ENCODE measurements at places on chromosomes 11 and 22. TPM values are rescaled to one million over a fixed set of nuclear protein-coding genes. Genes with fewer than 3 reads are reported as not detected.

DNA sequence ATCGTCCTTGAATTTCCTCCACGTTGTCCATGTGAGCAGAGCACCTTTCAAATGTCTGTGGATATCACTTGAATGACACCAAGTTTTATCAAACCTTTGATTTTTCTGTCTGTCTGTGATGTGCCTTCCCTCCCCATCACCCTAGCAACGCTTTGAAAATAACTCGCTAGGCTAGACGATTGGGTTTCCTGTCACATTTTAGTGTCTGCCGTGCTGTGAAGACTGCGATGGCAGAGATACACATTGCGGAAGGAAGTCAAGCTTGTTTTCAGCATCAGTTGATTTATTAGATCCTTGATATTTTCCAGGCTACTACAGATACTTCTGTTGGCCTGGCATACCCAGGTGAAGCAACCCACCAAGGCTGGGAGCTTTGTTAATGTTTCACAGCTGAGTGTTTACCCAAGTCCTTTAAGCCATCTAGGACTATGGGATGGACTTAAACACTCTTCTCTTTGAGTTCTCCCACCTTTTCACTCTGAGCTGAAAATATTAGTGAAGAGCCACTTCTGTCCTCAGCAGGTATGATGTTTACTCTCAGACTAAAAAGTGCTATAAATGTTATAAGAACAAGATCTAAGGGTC lies 93.6 kb upstream of the CD44 start:
- no peak overlapping the region for H3K4me3 ChIP-seq
- H3K36me3 ChIP-seq, result no peaks in the 10 kb centered on the region
- no peak for DNase-seq
- H3K4me1 ChIP-seq, result peaks cover 8% of the 10 kb centered on the region

GRCh38 chr11:35225946-35226520 lies 87.1 kb downstream of the CD44 start:
- peaks cover 5% of the 10 kb centered on the region for H3K4me1 ChIP-seq
- DNase-seq, result no peak
- H3K27me3 ChIP-seq, result peaks cover 6% of the 10 kb centered on the region
- H3K27ac ChIP-seq, result no peak overlapping the region

DNA sequence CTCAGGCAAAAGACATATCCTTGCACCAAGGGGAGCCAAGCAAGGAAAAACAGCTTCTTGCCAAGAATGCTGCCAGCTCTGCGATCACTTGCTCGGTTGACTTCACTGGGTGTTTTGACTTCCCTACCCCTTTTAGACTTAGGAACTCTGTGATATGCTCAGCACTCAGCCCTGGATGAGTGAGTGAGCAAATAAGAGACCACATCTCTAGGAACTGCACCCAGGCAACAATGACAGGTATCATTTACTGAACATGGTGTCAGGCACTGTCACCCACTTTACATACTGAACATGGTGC lies 3.7 kb upstream of the IRAG1 start:
- H3K4me3 ChIP-seq, result no peak overlapping the region
- DNase-seq, result no peak
- peaks cover 8% of the 10 kb centered on the region for H3K36me3 ChIP-seq
- H3K4me1 ChIP-seq, result peaks cover 8% of the 10 kb centered on the region
- no peak overlapping the region for H3K27ac ChIP-seq

GRCh38 chr22:31161386-31161785 lies 1.4 kb downstream of the RNF185 start:
- DNase-seq, result no peak
- H3K4me1 ChIP-seq, result peaks cover 20% of the 10 kb centered on the region
- peaks cover 6% of the 10 kb centered on the region for H3K27me3 ChIP-seq
- H3K27ac ChIP-seq, result no peak overlapping the region

GRCh38 chr22:50595189-50595588 lies 5.4 kb upstream of the MAPK8IP2 start:
- H3K27me3 ChIP-seq, result peaks cover 6% of the 10 kb centered on the region
- no peak overlapping the region for H3K4me3 ChIP-seq
- H3K27ac ChIP-seq, result no peak overlapping the region
- peaks cover 4% of the 10 kb centered on the region for H3K36me3 ChIP-seq
- no peak for DNase-seq
- H3K4me1 ChIP-seq, result peaks cover 4% of the 10 kb centered on the region

DNA sequence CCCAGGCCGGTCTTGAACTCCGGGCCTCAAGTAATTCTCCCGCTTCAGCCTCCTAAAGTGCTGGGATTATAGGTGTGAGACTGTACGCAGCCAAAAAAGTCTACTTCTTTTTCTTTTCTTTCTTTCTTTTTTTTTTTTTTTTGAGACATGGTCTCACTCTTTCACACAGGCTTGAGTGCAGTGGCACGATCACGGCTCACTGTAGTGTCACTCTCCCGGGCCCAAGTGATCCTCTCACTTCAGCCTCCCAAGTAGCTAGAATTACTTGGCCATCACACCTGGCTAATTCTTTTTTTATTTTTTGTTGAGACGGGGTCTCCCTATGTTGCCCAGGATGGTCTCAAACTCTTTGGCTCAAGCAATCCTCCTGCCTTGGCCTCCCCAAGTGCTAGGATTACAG lies 3.6 kb upstream of the UBE2L3 start:
- H3K4me1 ChIP-seq, result peaks cover 8% of the 10 kb centered on the region
- no peaks in the 10 kb centered on the region for H3K27me3 ChIP-seq
- no peak overlapping the region for H3K27ac ChIP-seq
- no peak overlapping the region for H3K4me3 ChIP-seq
- no peaks in the 10 kb centered on the region for H3K36me3 ChIP-seq

DNA sequence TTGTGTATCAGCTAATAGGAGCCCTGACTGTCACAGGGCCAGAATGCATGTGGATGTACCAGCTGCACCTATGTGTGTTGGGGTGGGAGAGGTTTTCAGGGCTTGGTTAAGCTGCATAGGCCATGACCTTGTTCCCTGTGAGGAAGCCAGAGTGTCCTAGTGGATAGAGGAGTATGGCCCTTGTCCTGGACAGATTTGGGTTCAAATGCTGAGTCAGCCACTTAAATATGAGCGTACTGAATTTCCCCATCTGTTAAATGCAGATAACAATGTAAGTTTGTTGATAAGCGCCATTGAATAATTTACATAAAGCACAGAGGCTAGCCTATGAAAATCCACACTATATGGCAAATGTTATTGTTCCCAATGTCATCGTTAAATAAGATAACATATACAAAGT lies 74.4 kb downstream of the PANX1 start:
- H3K36me3 ChIP-seq, result no peaks in the 10 kb centered on the region
- H3K4me3 ChIP-seq, result no peak overlapping the region
- no peak for DNase-seq
- no peak overlapping the region for H3K27ac ChIP-seq

DNA sequence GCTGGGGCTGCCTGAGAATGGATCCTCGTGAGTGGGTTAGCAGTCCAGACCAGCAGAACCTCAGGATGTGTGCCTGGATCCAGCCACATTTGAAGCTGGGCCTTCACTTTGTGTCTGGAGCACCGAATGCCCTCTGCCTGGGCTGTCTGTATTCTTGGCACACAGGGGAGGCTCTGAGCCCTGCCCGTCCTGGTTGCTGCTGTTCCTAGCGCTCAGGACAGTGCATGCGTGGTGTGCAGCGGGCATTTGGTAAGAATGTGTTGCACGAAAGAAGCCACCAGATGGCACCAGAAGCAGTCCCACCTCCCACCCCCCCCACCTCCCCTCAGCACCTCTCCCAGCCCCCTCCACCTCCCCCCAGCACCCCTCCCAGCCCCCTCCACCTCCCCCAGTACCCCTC lies 4.1 kb upstream of the MAPK11 start:
- H3K4me1 ChIP-seq, result no peaks in the 10 kb centered on the region
- H3K27ac ChIP-seq, result no peak overlapping the region
- H3K36me3 ChIP-seq, result peaks cover 4% of the 10 kb centered on the region
- peaks cover 11% of the 10 kb centered on the region for H3K27me3 ChIP-seq
- no peak for DNase-seq
- no peak overlapping the region for H3K4me3 ChIP-seq

DNA sequence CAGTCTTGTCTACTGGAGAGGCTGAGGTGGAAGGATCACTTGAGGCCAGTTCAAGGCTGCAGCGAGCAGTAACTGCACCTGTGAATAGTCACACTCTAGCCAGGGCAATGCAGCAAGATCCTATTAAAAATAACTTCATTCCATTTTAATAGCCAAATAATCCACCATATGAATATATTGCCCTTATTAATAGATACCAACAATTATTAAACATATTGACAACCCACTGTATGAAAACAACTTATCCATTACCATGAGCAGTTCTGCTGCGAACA lies 10.4 kb downstream of the GATD1 start:
- H3K4me3 ChIP-seq, result no peak overlapping the region
- peaks cover 5% of the 10 kb centered on the region for H3K36me3 ChIP-seq
- H3K4me1 ChIP-seq, result no peaks in the 10 kb centered on the region

GRCh38 chr22:29856496-29856895 lies 18.4 kb upstream of the ASCC2 start:
- H3K4me1 ChIP-seq, result peaks cover 6% of the 10 kb centered on the region
- H3K27ac ChIP-seq, result no peak overlapping the region
- no peak for DNase-seq
- no peaks in the 10 kb centered on the region for H3K27me3 ChIP-seq

GRCh38 chr11:19441752-19442553 lies 201.2 kb upstream of the E2F8 start:
- H3K36me3 ChIP-seq, result no peaks in the 10 kb centered on the region
- H3K4me1 ChIP-seq, result no peaks in the 10 kb centered on the region
- DNase-seq, result no peak
- H3K4me3 ChIP-seq, result no peak overlapping the region
- no peak overlapping the region for H3K27ac ChIP-seq

DNA sequence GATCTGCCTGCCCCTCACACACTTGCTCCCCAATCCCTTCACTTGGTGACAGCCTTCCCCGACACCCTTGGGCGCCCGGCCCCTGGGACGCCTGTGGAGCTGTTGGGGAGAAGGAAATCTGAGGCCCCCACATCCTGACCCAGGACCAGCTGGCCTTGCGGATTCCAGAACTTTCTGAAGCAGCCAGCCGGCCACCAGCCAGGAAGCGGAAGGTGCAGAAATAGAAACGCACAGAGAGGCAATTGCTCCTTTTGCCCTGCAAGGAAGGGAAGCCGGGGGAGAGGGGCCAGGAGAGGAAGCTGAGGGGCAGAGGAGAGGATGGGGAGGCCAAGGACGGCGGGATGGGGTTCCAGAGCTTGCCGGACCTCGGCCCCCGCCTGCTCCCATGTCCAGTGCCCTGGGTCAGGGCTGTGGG lies 66.7 kb upstream of the LINC01488 start:
- H3K4me1 ChIP-seq, result peaks cover 6% of the 10 kb centered on the region
- H3K36me3 ChIP-seq, result peaks cover 4% of the 10 kb centered on the region
- no peak overlapping the region for H3K4me3 ChIP-seq
- peaks cover 4% of the 10 kb centered on the region for H3K27me3 ChIP-seq

DNA sequence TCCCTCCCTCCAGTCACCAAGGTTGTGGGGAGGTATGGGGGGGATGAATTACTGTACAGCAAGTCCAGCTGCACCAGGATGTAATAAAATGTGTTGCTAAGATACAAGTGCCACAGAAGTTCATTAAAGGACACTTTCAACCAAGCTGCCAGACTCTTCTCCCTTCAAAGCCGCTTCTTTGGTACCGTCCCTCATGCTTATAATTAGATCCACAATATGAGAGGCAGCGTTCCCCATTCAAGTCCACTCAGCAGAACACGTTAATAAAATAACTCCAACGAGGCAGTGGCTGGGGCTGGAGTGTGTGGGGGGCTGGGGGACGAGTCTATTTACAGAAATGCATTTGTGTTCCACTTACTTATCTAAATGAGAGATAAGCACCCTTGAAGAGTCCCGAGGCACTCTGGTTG lies 14.7 kb downstream of the PHF21B start:
- peaks cover 8% of the 10 kb centered on the region for H3K36me3 ChIP-seq
- H3K27me3 ChIP-seq, result peaks cover 8% of the 10 kb centered on the region
- H3K4me3 ChIP-seq, result no peak overlapping the region
- no peak overlapping the region for H3K27ac ChIP-seq

- H3K27ac ChIP-seq, result no peak overlapping the region
- H3K4me3 ChIP-seq, result no peak overlapping the region
- H3K27me3 ChIP-seq, result no peaks in the 10 kb centered on the region
- no peaks in the 10 kb centered on the region for H3K36me3 ChIP-seq
- no peaks in the 10 kb centered on the region for H3K4me1 ChIP-seq
Observed at GRCh38 chr11:113553235-113553634, 78.0 kb upstream of the DRD2 start.

DNA sequence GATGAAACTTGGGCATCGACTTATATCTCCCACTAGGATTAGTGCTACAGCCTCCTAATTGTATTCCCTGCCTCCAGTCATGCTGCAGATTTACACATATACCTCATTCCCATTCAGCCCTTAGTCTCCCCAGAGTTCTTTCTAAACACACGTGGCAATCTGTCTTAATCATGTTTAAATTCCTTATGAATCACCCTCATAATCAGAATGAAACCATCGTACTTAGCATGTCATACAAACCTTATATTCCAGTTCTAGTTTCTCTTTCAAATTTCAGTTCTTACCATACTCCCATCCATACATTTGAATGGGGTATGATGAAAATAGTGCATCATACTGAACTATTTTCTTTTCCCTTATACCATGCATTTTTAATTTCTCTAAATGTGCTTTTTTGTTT lies 6.0 kb upstream of the OR10A2 start:
- no peak overlapping the region for H3K27ac ChIP-seq
- H3K36me3 ChIP-seq, result peaks cover 4% of the 10 kb centered on the region
- H3K4me3 ChIP-seq, result no peak overlapping the region
- no peaks in the 10 kb centered on the region for H3K27me3 ChIP-seq
- DNase-seq, result no peak

DNA sequence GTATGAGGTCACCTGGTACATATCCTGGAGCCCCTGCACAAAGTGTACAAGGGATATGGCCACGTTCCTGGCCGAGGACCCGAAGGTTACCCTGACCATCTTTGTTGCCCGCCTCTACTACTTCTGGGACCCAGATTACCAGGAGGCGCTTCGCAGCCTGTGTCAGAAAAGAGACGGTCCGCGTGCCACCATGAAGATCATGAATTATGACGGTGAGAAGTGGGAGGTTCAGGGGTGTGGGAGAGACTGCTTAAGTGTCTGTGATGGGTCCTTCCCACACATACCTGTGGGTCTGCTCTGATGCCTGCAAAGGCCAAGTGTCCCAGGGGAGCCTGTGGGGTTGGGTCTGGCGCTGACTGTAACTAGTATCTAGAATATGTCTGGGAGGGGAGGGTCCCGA lies 3.9 kb downstream of the APOBEC3G start:
- H3K4me3 ChIP-seq, result peak overlapping the region; percentile 37
- H3K27me3 ChIP-seq, result peaks cover 5% of the 10 kb centered on the region
- peaks cover 5% of the 10 kb centered on the region for H3K36me3 ChIP-seq
- DNase-seq, result no peak
- H3K27ac ChIP-seq, result no peak overlapping the region

- no peaks in the 10 kb centered on the region for H3K36me3 ChIP-seq
- H3K27ac ChIP-seq, result no peak overlapping the region
- H3K27me3 ChIP-seq, result peaks cover 6% of the 10 kb centered on the region
- peaks cover 18% of the 10 kb centered on the region for H3K4me1 ChIP-seq
- no peak for DNase-seq
- peak overlapping the region; percentile 16 for H3K4me3 ChIP-seq
Observed at GRCh38 chr22:27614006-27614649, 187.4 kb downstream of the MN1 start.

GRCh38 chr11:28132548-28132947 lies 24.4 kb downstream of the METTL15 start:
- no peak overlapping the region for H3K4me3 ChIP-seq
- no peaks in the 10 kb centered on the region for H3K27me3 ChIP-seq
- peaks cover 37% of the 10 kb centered on the region for H3K36me3 ChIP-seq
- H3K4me1 ChIP-seq, result no peaks in the 10 kb centered on the region

TREH gene
- total RNA-seq, result not detected

MMP27 gene
- total RNA-seq, result not detected

MCAM gene
- total RNA-seq, result 78.3 TPM

CARD18 gene
- not detected for total RNA-seq

JHY gene
- total RNA-seq, result 2.8 TPM

MYO7A gene
- total RNA-seq, result 18.3 TPM

IGLL5 gene
- total RNA-seq, result not detected

TRIM49 gene
- total RNA-seq, result not detected

Measured in endothelial cell (in vitro differentiated cells).